Natural killer cell (primary cell): ENCODE measurements at places on chromosomes 12 and 14. TPM values are rescaled to one million over a fixed set of nuclear protein-coding genes. Genes with fewer than 3 reads are reported as not detected.

DNA sequence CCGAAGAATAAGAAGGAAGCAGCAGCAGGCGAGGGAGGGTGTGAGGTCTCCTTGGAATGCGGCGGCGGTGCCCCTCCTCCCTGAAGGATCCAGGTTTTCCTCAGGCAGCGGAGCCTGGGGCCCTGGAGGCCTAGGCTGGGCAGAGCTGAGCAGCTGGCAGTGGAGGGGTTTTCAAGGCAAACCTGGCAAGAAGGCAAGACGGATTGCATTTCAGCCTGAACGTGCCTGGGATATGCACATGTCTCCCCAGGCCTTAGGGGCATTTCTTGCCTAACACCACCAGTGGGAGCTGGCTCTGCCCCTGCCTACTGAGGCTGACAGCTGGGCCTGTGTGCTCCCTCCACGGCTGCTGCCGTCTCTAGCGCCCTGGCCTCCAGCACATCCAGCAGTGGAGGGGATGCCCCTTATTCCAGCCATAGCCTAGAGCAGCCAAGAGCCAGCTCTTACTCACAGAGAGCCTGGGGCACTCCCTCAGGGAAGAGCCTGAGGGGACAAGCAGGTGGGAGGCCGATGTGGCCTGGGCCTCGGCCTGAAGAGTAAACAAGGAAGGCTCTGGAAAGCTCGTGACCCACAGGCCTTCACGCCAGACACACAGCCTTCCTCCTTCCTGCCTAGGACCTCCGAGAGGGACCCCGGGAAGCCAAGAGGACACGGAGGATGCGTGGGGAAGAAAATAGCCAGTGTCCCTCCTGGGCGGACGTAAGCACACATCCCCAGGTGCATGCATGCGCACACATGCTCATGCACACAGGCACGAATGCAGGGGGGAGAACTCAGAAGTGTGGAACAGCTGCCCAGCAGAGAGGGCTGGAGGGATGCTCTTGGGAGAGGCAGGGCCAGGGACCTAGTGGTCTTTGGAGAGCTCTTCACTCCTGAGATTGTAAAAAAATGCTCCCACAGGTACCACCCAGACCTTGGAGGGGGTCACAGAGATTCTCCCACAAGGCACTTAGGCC is 23.0 kb upstream of the EIF2B2 start:
- H3K27ac ChIP-seq = no peak overlapping the region
- DNase-seq = no peak

ERP27 gene
- total RNA-seq = 15.2 TPM

LRIG3 gene
- not detected for total RNA-seq

- H3K27me3 ChIP-seq = no peaks in the 10 kb centered on the region
- DNase-seq = no peak
- H3K27ac ChIP-seq = no peak overlapping the region
- no peak overlapping the region for H3K4me3 ChIP-seq
Measured at GRCh38 chr12:105978686-105979085, 160.1 kb downstream of the NUAK1 start.

- no peaks in the 10 kb centered on the region for H3K27me3 ChIP-seq
- no peak overlapping the region for H3K27ac ChIP-seq
- no peaks in the 10 kb centered on the region for H3K36me3 ChIP-seq
- no peaks in the 10 kb centered on the region for H3K4me1 ChIP-seq
- H3K4me3 ChIP-seq = no peak overlapping the region
- DNase-seq = no peak
Measured at GRCh38 chr12:50257236-50258166, 25.8 kb downstream of the LIMA1 start.

- no peak overlapping the region for H3K4me3 ChIP-seq
- DNase-seq = no peak
- no peaks in the 10 kb centered on the region for H3K27me3 ChIP-seq
- no peaks in the 10 kb centered on the region for H3K36me3 ChIP-seq
Measured at GRCh38 chr14:80388980-80389711, 177.8 kb upstream of the DIO2 start.

- H3K36me3 ChIP-seq = no peaks in the 10 kb centered on the region
- no peak for DNase-seq
- no peak overlapping the region for H3K27ac ChIP-seq
Measured at GRCh38 chr14:68638141-68638999, 154.5 kb downstream of the ZFP36L1 start.

DNA sequence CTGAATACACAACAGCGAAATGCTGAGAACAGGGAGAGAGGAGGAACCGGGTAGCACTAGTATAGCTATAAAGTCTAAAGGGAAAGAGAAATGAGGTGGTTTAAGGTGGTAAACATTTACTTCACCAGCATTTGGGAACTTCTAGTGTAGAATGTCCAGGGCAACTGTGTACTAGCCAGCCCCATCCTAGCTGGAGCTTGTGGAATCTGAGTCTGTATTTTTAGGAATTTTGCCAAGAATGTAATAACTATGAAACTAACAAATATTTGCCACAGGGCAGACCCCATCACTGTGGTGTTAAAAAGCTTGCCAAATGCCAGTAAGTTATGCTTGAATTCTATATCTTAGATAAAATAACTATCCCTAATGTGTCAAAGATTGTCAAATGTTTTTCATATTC is 398.9 kb upstream of the MIS18BP1 start:
- H3K36me3 ChIP-seq = no peaks in the 10 kb centered on the region
- no peak for DNase-seq
- no peaks in the 10 kb centered on the region for H3K4me1 ChIP-seq
- H3K27ac ChIP-seq = no peak overlapping the region
- no peaks in the 10 kb centered on the region for H3K27me3 ChIP-seq
- no peak overlapping the region for H3K4me3 ChIP-seq

DNA sequence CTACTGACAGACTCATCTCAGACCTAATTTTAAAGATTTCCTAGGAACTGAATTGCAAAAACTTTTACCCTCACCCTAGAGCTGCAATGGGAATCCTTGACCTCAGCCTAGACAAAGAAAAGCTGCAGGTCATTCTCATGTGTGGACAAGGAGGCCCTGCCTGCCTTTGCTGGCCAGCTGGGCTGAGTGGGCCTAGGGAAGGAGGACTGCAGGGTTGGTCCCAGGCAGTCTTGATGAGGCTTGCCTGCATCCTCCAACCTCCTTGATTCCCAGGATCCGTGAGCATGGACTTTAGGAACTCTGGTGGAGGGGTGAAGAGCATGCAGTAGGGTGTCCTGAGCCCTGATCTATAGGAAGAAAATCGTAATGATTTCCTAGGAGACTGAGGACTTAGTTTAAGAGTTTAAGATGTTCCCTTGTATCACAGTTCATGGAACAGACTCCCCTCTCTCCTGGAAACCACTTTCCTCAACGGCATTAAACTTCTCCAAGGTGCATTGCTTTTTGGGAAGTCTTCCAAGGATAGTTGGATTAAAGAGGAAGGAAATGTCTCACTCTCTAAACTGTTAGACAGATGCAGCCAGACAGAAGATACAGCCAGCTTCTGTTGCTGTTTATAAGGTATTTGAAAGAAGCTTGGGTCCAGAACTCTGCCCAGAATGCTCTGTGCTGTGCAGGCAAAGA is 55.4 kb upstream of the DDX11 start:
- H3K4me1 ChIP-seq = no peaks in the 10 kb centered on the region
- H3K27me3 ChIP-seq = peaks cover 2% of the 10 kb centered on the region
- DNase-seq = no peak
- H3K4me3 ChIP-seq = no peak overlapping the region

NPFF gene
- total RNA-seq = not detected

GRCh38 chr14:79658221-79658620 is 553.1 kb downstream of the DIO2 start:
- no peaks in the 10 kb centered on the region for H3K27me3 ChIP-seq
- DNase-seq = no peak
- H3K4me1 ChIP-seq = no peaks in the 10 kb centered on the region
- H3K27ac ChIP-seq = no peak overlapping the region
- H3K36me3 ChIP-seq = no peaks in the 10 kb centered on the region
- no peak overlapping the region for H3K4me3 ChIP-seq

DNA sequence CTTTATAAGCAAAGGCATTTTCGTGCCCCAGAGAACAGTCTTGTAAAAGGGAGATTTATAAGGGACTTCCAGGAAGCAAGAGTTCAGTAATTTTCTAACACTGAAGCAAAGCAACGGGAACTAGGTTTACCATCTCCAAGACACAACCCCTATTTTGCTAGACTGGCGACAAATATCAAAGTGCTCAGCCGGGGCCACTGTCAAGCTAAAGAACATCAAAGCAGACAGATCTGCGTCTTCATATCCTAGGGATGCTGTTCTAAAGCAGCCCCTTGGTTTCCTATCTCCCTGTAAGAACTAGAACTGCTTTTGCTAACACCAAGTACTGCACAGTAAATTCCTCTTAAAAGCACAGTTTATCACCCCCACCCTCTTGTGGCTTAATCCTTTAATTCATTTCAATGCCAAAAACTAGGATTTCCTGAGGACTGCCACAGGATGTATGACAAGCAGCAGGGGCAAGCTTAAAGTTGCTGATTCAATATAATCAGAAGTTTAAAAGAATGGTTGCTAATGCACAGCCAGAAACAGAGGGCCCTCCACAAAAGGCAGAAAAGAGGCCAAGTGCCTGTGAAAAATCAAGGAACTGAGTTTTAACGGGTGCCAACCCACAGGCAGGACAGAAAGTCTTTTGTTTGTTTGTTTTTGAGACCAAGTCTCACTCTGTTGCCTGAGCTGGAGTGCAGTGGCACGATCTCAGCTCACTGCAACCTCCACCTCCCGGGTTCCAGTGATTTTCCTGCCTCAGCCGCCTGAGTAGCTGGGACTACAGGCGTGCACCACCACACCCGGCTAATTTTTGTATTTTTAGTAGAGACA is 44.0 kb upstream of the ISM2 start:
- H3K27me3 ChIP-seq = no peaks in the 10 kb centered on the region
- peak overlapping the region; percentile 23 for H3K27ac ChIP-seq
- peaks cover 11% of the 10 kb centered on the region for H3K4me1 ChIP-seq

ANO6 gene
- total RNA-seq = 31.0 TPM
